Activated CD4-positive, alpha-beta T cell treated with anti-CD3 and anti-CD28 coated beads for 4 hours (primary cell): ENCODE measurements at places on chromosomes 2 and 18.

GRCh38 chr2:240383099-240383758, 52.2 kb upstream of the GPC1 start:
- DNase-seq: no peak

- DNase-seq: no peak
Measured at GRCh38 chr2:190216829-190217228, 102.8 kb downstream of the HIBCH start.

GRCh38 chr2:171159372-171160118, 1.1 kb downstream of the TLK1 start:
- DNase-seq: peak; percentile 50

DNA sequence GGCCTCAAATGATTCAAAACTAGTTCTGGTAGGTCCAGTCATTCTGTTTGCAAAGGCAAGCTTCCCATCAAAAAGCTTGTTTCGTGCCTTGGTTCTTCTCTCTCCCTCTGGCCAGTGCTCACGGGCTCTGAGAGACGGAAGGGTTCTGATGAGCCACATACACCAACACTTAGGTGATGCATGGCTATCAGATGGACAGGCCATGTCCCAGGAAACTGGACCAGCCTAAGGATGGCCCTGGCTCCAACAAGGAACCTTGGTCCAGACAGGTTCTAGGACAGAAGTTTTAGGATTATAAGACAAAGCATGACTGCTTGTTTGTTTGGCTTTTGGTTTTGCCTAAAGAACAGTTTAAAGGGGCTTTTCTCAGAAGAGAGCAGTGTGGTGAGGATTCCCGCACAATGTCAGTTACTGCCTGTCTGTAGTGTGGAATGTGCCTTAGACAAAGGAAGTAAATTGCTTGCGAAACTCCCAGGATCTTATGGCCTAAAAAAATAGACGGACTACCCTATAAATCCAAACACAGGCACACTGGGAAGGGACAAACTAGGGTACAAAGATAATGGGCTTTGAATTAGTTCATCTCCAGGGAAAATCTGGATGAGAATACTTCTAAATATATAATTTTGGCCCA, 10.3 kb downstream of the CYP1B1 start:
- no peak for DNase-seq

DNA sequence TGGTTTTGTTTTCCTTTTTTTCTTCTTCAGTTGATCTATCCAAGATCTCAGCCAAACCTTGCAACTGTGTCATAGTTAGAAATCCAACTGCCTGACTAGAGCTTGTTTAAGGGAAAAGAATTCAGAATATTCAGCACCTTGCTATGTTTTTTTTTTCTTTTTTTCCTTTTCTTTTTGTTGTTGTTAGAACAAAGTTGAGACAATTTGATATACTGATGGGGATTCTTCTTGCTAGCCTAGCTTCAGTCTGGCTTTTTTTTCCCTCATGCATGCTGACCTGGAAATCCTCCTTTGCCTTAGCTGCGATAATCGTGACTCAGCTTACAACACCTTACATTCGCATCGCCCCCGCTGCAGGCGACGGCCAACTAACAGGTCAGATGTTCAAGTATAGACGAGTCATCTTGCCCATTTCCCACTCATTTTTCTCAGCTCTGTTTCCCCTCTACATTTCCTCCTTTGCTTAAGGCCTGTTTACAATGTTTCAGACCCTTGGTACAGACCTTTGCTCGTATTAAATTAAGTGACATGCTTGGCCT, 487.2 kb upstream of the RAB12 start:
- no peak for DNase-seq

GRCh38 chr2:181106789-181107627, 126.6 kb downstream of the UBE2E3 start:
- DNase-seq: no peak

DNA sequence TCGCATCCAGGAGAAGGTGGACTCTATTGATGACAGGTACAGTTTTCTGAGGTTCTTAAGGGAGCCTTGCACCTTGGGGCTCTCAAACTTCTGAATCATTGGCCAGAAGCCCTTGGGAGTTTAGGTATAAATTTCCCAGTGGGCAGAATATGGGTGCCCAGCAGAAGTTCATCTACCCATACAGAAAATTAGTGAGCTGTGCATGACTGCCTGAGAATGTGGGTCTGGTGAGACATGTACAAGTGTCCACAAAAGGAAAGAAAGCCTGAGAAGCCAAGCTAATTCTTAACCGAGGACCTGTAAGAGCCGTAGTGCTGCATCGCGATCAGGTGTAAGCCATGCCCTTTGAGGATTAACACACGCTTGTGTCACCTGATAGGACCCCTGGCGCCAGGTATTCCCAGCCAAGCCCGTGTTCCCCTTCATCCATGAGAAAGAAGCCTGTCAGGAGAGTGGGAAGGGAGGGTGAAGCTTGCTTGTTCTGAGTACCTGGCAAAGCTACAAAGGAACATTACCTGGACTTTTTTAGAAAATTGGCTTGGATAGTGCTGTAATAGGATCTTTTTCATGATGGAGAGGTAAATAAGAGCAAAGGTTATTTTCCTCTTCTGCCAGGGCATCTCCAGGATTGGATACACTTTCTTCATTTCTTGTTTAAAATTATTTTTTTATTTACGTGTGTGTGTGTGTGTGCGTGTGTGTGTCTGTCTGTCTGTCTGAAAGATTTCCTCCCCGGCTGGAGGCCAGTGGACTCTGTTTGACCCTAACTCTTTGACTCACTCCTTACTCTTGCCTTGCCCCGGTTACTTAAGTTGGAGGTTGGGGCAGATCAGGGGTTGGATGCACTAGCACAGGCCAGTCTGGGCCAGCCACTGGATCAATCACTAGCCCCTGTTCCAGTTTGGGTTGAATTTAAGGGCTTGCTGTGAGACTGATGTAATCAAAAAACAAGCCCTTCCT, 90.4 kb upstream of the EML6 start:
- DNase-seq: no peak

DNA sequence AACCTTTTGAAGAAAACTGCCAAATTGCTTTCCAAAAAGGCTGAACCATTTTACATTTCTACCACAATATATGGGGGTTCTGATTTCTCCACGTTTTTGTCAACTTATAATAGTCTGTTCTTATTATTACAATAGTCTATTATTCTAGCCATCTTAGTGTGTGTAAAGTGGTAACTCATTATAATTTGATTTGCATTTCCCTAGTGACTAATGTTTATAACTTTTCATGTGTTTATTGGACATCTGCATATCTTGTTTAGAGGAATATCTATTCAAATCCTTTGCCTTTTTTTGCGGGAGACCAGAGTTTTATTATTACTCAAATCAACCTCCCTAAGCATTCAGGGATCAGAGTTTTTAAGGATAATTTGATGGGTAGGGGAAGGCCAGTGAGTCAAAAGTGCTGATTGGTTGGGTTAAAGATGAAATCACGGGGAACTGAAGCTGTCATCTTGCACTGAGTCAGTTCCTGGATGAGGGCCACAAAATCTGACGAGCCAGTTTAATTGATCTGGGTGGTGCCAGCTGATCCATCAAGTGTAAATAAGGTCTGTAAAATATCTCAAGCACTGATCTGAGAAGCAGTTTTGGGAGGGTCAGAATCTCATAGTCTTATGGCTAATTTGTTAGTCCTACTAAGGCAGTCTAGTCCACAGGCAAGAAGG, 303.4 kb upstream of the NCKAP5 start:
- no peak for DNase-seq

- DNase-seq: no peak
Measured at GRCh38 chr2:101820519-101820918, 123.0 kb downstream of the MAP4K4 start.

- DNase-seq: no peak
Measured at GRCh38 chr2:80363330-80363729, 58.8 kb upstream of the LRRTM1 start.

GRCh38 chr18:31857526-31858106, 85.3 kb downstream of the TRAPPC8 start:
- no peak for DNase-seq

DNA sequence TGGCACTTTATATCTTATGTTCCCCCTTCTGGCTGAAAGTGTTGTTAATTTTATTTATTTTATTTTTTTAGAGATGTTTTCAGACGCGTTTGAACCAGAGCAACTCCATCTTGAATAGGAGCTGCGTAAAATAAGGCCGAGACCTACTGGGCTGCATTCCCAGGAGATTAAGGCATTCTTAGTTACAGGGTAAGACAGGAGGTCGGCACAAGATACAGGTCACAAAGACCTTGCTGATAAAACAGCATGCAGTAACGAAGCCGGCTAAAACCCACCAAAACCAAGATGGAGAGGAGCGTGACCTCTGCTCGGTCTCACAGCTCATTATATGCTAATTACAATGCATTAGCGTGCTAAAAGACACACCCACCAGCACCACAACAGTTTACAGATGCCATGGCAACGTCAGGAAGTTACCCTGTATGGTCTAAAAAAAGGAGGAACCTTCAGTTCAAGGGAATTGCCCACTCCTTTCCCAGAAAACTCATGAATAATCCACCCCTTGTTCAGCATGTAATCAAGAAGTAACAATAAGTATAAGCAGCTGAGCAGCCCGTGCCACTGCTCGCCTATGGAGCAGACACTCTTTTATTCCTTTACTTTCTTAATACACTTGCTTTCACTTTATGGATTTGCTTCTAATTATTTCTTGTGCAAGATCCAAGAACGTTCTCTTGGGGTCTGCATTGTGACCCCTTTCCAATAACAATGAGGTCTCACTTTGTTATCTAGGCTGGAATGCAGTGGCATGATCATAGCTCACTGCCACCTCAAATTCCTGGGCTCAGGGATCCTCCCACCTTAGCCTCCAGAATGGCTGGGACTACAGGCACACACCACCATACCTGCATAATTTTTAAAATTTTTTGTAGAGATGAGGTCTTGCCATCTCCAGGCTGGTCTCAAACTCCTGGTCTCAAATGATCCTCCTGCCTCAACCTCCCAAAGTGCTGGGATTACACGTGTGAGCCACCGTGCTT, 55.9 kb downstream of the CACNB4 start:
- DNase-seq: no peak

DNA sequence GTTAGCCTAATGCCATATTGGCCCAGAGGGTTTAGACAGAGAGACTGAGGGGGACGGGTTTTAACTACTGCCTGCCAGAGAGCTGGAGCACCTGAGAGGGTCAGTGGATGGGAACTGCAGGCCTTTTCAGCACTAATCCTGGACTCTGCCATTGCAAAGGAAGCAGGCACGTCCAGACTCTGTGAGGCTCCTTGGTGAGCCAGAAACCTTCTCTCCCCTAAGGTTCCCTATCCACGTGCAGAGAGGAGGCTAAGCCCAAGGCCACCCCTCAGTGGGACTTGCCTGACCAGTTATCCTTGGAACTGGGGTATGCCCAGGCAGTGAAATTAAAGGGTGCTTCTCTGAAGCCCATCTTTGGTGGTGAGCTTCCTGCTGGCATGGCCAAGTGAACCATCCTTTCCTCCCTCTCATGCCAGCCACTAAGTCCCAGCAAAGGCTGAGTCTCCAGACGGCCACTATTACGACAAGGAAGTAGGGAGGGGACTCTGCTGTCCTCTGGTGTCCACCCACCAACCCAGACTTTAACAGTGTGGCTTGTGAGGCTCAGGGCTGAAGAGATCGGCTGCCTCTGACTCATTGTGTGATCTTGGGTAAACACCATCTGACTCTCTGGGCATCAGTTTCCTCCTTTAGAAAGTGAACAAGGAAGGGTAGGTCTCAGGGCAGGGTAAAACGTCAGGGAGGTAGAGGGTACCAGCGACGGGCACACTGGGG, 3.9 kb upstream of the MLPH start:
- DNase-seq: no peak

DNA sequence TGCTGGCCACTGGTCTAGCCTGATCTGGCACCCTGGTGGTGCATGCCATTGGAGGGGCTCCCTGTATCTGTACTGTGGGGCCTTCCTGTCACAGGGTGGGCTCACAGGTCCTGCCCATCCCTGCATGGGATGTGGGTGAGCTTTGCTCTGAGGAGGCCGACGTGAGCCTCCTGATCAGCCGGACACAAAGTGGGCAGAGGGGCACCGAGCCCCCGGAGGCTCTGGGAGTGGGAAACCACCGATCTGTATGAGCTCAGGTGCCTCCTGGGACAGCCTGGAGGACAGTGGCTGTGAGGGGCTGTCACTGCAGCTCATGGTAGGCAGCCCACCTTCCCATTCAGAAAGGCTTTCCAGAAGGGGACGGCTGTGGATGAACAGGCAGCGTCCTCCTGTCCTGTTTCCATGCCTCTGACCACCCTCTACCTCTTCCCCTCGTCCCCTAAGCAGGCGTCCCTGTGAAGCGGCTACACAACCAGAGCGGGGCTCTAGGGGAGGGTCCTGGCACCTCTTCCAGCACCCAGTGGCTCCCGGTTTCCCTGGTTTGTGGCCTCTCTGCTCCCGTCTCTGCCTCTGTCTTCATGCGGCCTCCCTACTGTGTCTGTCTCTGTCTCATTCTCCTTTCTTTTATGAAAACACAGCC, 112.5 kb upstream of the OTOS start:
- DNase-seq: no peak

DNA sequence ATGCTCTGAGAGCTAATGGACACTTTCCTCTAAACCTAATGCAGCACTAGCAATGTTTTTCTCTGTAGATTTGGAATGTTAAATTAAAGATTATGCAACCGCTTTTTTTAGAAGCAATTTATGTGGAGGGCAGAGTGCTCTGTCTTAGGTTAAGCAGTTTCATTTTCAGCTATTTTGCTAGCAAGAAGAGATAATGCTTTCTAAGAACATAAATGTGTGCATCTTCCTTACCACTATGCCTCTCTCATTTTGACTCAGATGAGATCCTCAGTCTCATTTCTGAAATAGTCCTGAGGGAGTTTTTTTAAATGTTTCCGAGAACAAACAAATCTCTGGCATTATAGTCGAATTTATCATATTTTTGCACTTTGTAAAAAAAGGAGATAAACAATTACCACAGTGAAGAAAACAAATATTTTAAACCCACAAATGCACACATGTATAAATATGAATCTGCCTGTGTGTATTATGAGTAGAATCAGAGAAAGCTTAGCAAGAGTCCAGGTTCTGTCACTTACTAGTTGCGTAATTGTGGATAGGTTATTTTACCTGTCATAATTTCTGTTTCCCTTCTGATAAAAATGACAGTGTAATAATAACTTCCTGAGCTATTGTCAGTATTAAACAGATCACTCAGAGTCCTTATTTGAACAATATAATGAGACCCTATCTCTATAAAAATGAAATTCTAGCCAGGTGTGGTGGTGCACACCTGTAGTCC, 207.7 kb upstream of the CRIM1 start:
- no peak for DNase-seq

DNA sequence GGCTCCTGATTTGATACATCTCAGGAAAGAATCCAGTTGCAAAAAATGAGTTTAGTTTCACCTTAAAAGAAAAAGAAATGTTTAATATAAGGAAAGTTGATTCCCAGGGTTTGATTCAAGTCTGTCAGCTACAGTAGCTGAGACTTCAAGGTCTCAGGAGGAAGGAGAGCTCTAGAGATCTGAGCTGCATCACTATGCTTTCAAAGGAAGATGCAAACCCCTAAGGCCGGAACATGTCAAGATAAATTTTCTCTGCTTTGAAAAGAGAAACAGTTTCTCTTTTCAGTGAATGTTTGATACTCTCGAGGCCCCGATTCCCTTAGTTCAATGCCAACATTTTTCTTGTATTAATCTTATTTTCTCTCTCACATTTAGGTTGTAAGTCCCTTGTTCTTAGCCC, 128.6 kb downstream of the RGPD3 start:
- DNase-seq: no peak

- DNase-seq: no peak
Measured at GRCh38 chr2:98507891-98508708, 63.4 kb downstream of the INPP4A start.
